ENCODE measurements at places on chromosomes 7 and 10.

DNA sequence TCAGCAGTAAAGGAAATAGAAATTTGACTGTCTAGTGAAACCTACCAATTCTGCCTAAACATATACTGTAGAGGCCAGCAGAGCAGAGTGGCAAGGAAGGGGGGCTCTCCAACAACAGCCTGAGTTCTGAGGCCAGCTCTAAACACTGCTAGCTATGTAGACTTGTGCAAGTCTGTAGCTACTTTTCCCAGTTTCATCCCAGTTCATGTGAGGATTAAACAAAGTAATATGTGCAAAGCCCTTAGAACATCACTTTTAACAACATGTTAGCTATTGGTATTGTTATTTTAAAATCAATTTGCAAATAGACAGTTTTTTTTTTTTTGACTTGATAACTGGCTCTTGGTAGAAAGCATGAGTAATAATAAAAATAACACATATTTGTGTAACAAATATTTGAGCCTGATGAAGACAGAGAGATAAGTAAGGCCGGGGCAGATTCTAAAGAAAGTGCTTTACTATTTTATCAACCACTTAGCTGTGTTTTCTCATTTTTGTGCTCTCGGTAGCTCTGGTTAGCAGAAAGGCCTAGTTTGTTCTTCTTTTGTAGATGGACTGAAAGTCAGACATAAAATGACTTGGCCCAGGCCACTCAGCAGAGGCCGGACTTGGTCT is 9.3 kb downstream of the CHST12 start:
- no peak for DNase-seq

DNA sequence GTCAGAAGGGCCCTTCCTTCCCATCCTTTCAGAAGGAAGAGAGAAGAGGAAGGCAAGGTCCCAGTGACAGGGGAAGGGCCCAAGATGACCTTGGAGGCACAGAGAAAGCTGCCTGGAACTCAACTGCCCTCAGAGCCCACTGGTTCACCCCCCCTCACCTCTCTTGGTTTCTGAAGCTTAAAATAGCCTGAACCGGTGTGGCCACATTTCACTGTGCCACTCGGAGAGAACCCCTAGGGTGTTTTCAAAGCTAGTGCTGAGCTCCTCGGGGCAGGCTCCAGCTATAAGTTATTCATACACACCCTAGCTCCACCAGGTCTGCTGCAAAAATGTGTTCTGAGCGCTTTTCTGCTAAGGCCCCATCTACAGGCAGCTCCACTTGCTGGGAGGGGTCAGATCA is 60.9 kb upstream of the ADRB1 start:
- DNase-seq, result no peak

- DNase-seq, result no peak
These were observed 23.0 kb downstream of the ASB4 start for GRCh38 chr7:95508780-95509179.

DNA sequence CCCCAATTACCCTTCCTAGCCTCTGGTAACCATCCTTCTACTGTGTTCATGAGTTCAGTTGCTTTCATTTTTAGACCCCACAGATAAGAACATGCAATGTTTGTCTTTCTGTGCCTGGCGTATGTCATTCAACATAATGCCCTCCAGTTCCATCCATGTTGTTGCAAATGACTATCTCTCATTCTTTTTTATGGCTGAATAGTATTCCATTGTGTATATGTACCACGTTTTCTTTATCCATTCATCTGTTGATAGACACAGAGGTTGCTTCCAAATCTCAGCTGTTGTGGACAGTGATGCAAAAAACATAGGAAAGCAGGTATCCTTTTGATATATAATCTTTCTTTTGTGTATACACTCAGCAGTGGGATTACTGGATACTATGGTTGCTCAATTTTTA is 51.2 kb downstream of the RAPGEF5 start:
- no peak for DNase-seq

DNA sequence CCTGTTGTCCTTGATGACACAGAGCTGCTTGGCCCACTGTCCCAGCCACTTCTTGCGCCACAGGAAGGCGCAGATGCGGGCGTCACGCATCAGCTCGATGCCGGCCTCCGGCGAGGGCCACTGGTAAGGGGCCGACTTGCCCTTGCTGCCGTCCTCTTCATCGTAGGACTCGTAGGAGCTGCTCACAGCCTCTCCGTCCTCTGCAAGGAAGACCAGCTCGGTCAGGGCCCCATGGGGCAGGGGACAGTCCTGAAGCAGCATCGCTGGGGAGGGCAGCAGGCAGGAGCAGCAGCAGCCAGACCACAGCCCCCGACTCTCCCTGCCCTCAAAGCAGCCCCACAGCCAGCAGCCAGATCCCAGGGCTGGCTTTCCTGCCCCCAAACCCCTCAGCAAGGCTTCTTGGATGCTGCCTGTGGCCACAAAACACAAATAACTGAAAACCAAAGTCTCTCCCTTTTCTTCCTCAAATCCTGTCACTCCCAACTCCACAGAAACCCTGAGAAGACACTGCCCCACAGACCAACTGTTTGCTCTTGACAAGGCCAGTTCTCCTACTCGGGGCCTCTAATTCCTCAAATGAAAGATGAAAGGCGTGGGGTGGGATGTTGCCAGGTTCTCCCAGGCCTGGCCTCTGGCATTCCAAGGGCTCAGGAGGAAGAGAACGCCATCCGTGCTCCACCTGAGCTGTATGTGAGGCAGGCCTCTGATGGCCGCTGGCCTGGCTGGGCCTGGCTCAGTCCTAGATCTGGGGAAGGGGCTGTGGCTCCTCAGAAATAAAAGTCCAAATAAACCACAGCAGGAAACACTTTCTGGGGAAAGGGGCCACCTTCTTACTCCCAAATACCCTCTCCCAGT is 76.7 kb downstream of the VWA2 start:
- DNase-seq, result no peak

DNA sequence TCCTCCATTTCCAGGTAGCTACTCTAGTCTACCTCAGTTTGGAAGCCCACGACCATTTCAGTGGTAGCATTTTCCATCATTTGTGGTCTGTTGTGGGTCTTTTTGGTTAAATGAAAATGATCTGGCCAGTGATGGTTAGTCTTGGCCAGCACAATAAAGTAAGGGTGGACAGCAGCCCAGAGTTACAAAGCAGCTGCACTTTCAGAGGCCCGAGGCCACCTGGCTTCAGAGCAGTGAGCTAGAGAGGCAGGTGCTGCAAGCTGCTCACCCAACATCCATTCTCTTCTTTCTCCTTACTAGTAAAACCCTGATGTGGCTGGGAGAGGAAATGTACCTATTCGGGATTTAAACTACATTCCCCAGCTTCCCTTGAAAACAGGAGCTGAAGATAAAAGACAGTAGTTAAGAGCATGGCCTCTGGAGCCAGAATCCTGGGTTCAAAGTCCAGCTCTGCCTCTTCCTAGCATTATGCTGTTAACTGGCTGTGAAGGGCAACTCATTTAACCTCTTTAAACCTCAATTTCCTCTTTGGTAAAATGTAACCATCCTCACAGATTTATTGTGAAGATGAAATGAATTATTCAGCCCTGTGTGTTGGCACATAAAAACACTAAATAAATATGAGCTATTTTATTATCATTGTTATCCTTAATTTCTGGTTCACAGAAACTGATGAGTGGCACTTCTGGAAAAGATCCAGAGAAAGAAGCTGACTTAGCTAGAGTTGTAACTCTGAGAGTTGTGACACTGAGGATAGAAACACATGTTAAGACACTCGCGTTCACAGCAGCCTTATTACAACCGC is 517.4 kb downstream of the PARD3 start:
- no peak for DNase-seq

- DNase-seq, result no peak
These were observed 886 bp downstream of the NSUN6 start for GRCh38 chr10:18650404-18650997.

DNA sequence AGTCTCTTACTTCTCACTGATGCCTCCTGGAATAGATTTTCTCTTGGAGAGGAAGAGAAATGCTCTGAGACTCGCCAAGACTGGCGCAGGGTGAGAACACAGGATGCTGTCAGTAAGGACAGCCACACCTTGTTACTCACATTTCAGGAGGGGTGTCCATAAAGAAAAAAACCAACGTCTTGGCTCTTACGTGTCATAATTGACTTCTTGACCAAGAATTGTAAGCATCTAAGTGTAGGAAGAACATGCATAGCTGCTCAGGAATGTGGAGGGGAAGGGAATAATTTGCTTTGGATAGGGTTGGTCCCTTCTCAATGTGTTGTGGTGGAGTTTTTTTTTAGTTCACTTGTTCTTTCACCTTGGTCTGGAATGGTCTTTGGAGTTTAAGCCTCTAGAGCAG is 43.8 kb upstream of the ZNF438 start:
- no peak for DNase-seq

DNA sequence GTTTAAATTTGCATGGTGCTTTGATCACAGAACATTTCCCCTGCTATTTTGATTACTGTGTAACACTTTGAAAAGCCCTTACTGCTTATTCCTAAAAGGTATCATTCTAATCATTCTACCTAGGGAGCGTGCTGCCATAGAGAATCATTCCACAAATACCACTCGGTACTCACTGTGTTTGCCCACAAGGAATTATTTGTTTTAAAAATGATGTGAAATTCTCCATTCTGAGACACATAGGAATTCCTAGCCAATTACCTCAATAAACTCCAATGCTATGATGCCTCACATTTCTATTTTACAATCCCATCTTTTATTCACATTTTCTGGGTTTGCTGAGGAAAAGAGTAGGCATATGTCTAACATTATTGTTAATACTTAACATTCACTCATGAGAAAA is 16.2 kb upstream of the TES start:
- DNase-seq, result no peak

GRCh38 chr7:50396856-50397255 is 53.3 kb downstream of the FIGNL1 start:
- no peak for DNase-seq

DNA sequence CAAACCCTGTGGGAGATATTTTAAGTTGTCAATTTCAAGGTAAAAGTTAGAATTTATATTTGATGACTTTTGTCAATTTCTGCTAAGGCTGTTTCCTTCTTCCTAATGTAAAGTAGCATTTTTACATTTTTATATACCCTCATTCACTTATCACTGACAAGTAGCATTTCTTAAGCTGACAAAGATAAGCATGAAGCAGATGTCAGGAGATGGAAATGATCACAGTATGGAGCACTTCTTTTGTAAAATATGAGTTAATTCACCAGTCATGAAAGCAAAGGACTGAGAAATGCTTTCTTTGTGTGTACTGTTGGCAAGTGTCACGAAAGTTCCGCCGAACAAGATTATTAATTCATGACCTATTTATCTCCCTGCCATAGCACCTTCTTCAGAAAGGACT is 503.9 kb downstream of the DNAJB9 start:
- DNase-seq, result no peak

DNA sequence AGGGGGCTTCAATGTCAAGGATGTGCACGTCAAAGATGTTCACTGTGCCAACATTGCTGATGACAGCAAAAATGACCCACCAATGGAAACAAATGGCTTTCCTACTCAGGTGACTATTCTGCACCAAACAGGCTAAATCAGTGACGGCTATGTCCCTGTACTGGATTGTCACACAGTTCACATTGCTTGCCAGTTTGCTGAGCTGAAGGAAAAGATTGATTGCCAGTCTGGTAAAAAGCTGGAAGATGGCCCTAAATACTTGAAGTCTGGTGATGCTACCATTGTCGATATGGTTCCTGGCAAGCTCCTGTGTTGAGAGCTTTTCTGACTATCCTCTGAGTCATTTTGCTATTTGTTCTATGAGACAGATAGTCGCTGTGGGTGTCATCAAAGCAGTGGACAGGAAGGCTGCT is 202.2 kb upstream of the ETV1 start:
- no peak for DNase-seq

- DNase-seq, result no peak
These were observed 562 bp downstream of the GRK5 start for GRCh38 chr10:119207713-119208552.

- no peak for DNase-seq
These were observed 568.5 kb downstream of the CALN1 start for GRCh38 chr7:71843676-71844075.

GRCh38 chr7:129257168-129257567 is 32.3 kb downstream of the AHCYL2 start:
- DNase-seq, result no peak

GRCh38 chr7:66167773-66168387 is 37.3 kb upstream of the TPST1 start:
- DNase-seq, result peak; percentile 39

DNA sequence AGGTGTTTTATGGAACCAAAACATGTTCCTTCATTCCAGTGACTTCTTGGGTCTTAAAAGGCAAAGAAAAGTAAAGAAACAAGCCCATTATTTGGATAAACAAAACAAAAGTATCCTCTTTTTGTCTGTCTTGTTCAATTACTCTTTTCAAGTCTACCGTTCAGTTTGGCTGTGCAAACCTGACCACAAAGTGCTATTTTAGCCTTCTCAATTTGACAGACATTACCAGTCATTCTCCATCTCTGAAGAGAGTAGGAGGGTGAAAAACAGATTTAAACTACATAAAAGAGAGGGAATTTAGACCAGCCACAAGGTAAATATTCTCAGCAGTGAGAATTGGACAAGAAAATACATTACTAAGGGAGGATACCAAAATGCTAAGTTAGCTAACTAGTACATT is 145.2 kb downstream of the GRM3 start:
- no peak for DNase-seq

- DNase-seq, result no peak
These were observed 148.8 kb downstream of the PFKFB3 start for GRCh38 chr10:6351495-6351894.

DNA sequence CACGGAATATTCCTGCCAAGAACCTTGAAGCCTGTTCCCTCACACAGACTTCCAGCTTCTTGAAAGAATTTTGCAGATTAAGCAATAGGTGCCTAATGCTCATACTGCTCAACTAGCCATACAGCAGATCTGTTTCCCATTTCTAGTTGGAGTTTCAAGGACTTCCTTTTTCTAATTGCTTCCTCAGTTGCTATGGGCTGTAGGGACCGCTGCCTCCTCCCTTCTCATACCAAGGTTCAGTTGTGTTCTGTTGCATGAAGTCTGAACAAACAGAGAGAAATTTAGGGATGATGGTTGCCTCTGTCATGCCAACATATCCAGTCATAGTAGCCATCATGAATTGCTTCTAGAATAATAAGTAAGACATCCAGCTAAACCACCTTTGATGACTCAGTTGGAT is 6.8 kb downstream of the ITGA8 start:
- no peak for DNase-seq

- no peak for DNase-seq
These were observed 101.0 kb upstream of the JCAD start for GRCh38 chr10:30160271-30160982.

DNA sequence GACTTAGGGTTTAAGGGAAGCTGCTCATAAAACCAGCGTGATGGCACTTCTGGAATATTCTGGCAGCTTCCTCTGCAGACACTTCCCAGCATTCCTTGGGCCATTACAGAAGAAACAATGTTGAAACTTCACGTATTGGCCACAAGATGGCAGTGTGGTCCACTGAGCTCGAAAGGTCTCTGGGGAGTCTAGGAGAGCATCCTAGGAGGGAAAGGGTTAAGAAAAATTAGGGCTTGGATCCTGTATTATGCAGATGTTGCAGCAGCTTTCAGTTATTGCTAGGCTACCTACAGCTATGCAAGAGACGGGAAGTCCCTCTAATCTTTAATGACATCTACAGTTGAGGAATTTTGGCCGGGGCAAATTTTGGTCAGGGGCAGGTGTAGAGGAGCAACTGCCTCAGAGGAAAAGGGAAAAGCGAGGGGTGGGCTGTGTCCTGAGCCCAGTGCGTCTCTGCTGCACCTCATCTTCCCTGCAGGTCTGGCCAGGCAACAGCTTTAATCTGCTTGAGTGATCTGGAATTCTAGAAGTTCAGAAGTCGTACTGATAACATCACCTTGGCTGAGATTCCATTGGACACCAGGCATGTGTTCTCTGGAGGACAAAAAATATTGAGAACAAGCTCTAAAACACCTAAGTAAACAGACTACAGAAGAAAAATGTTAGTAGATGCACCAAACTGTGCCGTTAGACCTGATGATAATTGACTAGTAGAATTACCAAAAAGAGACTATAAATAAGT is 220.8 kb upstream of the PRSS58 start:
- DNase-seq, result no peak

Data from glomerular endothelial cell (primary cell).